ENCODE measurements at places on chromosomes 13 and 19.

- H3K4me1 ChIP-seq, result no peaks in the 10 kb centered on the region
- DNase-seq, result no peak
- H3K36me3 ChIP-seq, result no peaks in the 10 kb centered on the region
- H3K4me3 ChIP-seq, result no peak overlapping the region
These were observed 1101.9 kb downstream of the PCDH9 start for GRCh38 chr13:66128201-66128600.

GRCh38 chr13:100484702-100485101 lies 103.9 kb downstream of the GGACT start:
- no peak for DNase-seq
- H3K27me3 ChIP-seq, result no peaks in the 10 kb centered on the region
- H3K27ac ChIP-seq, result no peak overlapping the region

DNA sequence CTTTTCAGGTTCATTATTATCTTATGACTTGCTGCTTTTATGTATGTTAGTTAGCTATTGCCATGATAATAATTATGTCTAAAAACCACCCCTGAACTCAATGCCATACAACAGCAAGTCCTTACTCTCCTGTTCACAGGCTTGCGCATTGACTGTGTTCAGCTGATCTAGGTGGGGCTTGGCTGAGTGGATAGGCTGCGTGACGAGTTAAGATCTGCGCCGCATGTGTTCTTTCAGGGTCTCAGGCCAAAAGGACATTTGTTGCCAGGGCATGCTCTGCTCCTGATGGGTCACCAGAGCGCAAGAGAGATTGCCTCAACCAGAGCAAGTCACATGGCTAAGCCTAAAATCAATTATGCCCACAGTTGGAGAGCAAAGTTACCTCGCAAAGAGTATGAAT lies 859 bp downstream of the ZNF568 start:
- DNase-seq, result no peak
- peaks cover 17% of the 10 kb centered on the region for H3K4me1 ChIP-seq
- H3K4me3 ChIP-seq, result peak overlapping the region; percentile 76
- H3K36me3 ChIP-seq, result peaks cover 61% of the 10 kb centered on the region
- peak overlapping the region; percentile 93 for H3K27ac ChIP-seq
- no peaks in the 10 kb centered on the region for H3K27me3 ChIP-seq

DNA sequence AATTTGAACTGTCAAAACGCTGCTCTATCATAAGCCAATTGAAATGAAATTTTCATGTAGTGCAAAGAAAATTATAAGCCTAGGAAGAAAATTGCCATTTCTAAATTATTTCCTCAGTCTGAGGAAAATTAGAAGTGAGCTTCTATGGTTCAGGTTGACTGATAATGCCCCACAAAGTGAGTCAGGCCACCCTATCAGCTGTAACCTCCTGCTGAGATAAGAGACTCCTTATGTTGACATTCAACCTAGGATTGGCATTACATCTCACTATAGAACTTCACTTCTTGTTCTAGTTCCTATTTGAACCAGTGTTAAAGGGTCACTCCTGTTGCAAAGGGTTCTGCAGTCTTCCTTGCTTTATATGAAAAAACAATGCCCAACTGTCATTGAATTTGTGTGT lies 32.6 kb upstream of the RFC3 start:
- no peaks in the 10 kb centered on the region for H3K36me3 ChIP-seq
- DNase-seq, result no peak
- H3K27me3 ChIP-seq, result no peaks in the 10 kb centered on the region
- H3K27ac ChIP-seq, result no peak overlapping the region
- no peaks in the 10 kb centered on the region for H3K4me1 ChIP-seq

DNA sequence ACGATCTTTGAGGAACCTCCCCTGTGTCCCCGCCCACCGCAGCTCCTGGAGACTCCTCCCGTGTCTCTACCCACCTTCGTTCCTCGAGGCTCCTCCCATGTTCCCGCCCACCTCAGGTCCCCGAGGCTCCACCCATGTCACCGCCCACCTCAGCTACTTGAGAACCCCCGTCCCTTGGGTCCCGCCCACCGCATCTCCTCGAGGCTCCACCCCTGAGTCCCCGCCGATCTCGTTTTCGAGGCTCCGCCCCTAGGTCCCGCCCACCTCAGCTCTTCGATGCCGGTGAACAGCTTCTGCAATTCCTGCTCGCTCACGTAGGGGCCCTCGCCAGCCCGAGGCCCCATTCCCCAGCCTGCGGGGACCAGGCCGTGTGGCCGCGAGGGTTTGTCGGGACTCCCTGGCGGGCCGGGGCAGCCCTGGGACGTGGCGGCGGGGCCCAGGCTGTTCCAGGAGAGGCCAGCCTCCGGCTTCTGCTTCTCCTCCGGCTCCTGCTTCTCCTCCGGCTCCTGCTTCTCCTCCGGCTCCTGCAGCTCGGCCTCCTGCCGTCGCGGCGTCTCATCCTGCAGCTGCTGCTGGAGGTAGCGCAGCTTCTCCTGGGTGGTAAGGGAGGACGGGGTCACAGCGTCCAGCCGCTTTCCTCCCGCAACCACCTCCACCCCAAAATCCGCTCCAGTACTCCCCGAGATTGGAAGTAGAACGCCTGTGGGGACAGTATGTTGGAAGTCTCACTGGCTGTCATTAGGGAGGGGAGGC lies 16.7 kb downstream of the TSKS start:
- H3K4me3 ChIP-seq, result no peak overlapping the region
- no peak for DNase-seq
- no peaks in the 10 kb centered on the region for H3K27me3 ChIP-seq
- H3K27ac ChIP-seq, result no peak overlapping the region
- H3K4me1 ChIP-seq, result no peaks in the 10 kb centered on the region
- no peaks in the 10 kb centered on the region for H3K36me3 ChIP-seq

DNA sequence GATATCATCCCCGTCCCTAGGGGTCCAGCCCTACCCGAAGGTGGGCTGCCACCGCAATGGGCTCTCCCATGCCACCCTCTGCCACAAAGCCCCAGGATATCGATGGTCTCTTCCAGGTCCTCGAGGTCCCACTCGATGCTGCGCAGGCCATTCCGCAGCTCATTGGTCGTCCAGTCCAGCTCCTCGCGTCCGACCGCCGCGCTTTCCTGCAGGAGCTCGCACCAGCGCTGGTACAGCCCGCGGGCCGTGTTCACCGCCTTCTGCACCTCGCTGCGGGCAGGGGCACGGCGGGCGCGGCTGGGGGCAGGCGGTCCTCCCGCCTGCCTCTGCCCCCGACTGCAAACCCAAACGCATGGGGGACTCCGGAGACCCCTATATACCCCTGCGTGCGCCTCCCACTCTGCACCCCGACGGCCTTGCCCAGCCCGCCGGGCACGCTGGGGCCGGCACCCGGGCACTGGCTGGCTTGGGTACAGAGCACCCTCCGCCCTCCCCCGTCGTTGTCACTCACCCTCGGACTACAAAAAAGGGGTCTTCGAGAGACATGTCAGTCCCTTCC lies 468 bp downstream of the STX10 start:
- H3K4me3 ChIP-seq, result peak overlapping the region; percentile 94
- DNase-seq, result peak; percentile 82
- H3K27me3 ChIP-seq, result no peaks in the 10 kb centered on the region
- H3K27ac ChIP-seq, result peak overlapping the region; percentile 99
- H3K4me1 ChIP-seq, result no peaks in the 10 kb centered on the region
- H3K36me3 ChIP-seq, result peaks cover 6% of the 10 kb centered on the region

DNA sequence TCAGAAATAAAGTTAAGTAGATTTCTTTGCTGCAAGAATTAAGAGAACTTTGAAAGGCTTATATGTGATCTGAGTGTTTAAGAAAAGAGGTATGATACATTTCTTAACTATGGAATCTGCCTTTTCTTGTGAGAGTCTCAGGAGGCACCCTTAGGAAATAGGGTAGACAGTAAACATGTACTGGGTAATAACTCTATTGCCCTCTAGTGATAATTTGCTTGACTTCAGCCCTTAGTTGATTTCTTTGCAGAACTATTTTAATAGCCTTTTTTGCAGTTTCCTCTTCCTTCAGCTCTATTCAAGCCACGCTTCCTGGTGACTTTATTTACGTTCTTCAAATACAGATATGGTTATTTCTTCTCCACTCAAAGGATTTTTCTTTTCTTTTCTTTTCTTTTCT lies 37.0 kb upstream of the CCNA1 start:
- H3K27ac ChIP-seq, result no peak overlapping the region
- no peaks in the 10 kb centered on the region for H3K4me1 ChIP-seq
- DNase-seq, result no peak

GRCh38 chr13:82597747-82598146 lies 1284.5 kb downstream of the SLITRK1 start:
- H3K4me3 ChIP-seq, result no peak overlapping the region
- no peak for DNase-seq
- H3K36me3 ChIP-seq, result no peaks in the 10 kb centered on the region

DNA sequence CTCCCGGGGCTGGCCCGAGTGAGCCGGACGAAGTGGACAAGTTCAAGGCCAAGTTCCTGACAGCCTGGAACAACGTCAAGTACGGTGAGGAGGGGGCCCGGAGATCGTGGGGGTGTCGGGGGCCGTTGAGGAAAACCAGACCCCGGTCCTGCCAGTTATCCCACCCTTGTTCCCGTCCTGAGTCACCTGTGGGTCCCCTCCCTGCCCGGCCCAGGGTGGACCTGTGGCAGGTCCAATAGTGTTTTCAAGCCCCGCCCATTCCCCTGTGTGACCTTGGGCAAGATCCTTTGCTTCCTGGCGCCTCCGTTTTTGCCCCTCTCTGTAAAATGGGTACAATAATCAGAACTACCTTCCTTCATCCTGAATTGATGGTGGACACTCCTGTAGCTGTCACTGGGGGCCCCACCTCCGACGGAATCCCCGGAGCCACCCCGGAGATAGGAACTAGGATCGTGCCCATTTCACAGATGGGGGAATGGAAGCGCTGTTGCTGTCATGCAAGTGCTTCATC lies 593 bp downstream of the ATG4D start:
- no peak for DNase-seq
- H3K27me3 ChIP-seq, result no peaks in the 10 kb centered on the region
- peak overlapping the region; percentile 90 for H3K27ac ChIP-seq
- no peaks in the 10 kb centered on the region for H3K4me1 ChIP-seq
- peak overlapping the region; percentile 85 for H3K4me3 ChIP-seq

- no peak overlapping the region for H3K4me3 ChIP-seq
- H3K4me1 ChIP-seq, result no peaks in the 10 kb centered on the region
- H3K36me3 ChIP-seq, result no peaks in the 10 kb centered on the region
- H3K27ac ChIP-seq, result no peak overlapping the region
- no peaks in the 10 kb centered on the region for H3K27me3 ChIP-seq
These were observed 456.0 kb downstream of the TBC1D4 start for GRCh38 chr13:75025956-75026355.

- H3K27ac ChIP-seq, result peak overlapping the region; percentile 92
- DNase-seq, result no peak
- H3K4me3 ChIP-seq, result peak overlapping the region; percentile 86
- peaks cover 31% of the 10 kb centered on the region for H3K4me1 ChIP-seq
- peaks cover 12% of the 10 kb centered on the region for H3K27me3 ChIP-seq
These were observed 589 bp downstream of the R3HDM4 start for GRCh38 chr19:912181-913079.

GRCh38 chr19:29704562-29705558 lies 10.2 kb downstream of the C19orf12 start:
- H3K27me3 ChIP-seq, result no peaks in the 10 kb centered on the region
- no peaks in the 10 kb centered on the region for H3K4me1 ChIP-seq
- H3K36me3 ChIP-seq, result peaks cover 49% of the 10 kb centered on the region
- no peak overlapping the region for H3K4me3 ChIP-seq

- H3K27ac ChIP-seq, result peak overlapping the region; percentile 96
- peak; percentile 60 for DNase-seq
- H3K27me3 ChIP-seq, result no peaks in the 10 kb centered on the region
- H3K4me1 ChIP-seq, result peaks cover 6% of the 10 kb centered on the region
- no peaks in the 10 kb centered on the region for H3K36me3 ChIP-seq
These were observed 51.6 kb downstream of the RFX2 start for GRCh38 chr19:6058518-6059201.

- H3K27ac ChIP-seq, result no peak overlapping the region
- H3K27me3 ChIP-seq, result peaks cover 24% of the 10 kb centered on the region
- no peak for DNase-seq
- no peaks in the 10 kb centered on the region for H3K36me3 ChIP-seq
These were observed 8.8 kb upstream of the TNFSF9 start for GRCh38 chr19:6521718-6522646.

DNA sequence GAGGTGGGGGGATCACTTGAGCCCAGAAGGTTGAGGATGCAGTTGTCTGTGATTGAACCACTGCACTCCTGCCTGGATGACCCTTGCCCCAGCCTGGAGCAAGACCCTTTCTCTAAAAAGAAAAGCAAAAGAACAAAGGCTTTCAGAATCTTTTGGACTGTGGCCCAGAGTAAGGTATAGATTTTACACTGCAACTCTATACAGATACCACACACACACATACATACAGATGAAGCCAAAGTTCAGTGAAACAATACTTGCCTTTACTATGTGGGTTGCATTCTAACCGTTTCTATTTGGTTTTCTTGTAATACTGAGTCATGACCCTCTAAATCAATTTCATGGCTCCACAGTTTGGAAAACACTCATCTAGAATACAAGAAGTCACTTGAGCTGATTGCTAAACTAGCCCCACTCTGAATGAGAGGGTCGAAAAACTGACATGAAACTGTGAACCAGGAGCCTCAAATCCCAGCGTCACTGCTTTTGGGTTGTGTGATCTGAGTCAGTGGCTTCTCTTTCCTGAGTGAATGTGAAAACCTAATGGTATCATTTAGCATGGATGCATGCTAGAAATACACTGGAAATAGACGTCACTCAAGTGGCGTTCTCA lies 756.1 kb downstream of the UQCRFS1 start:
- no peaks in the 10 kb centered on the region for H3K36me3 ChIP-seq
- no peak overlapping the region for H3K27ac ChIP-seq
- no peaks in the 10 kb centered on the region for H3K27me3 ChIP-seq
- no peak for DNase-seq
- no peak overlapping the region for H3K4me3 ChIP-seq

GRCh38 chr13:90968166-90968904 lies 379.2 kb upstream of the MIR17HG start:
- no peaks in the 10 kb centered on the region for H3K4me1 ChIP-seq
- no peak overlapping the region for H3K27ac ChIP-seq
- H3K36me3 ChIP-seq, result no peaks in the 10 kb centered on the region
- no peak for DNase-seq
- H3K4me3 ChIP-seq, result no peak overlapping the region
- no peaks in the 10 kb centered on the region for H3K27me3 ChIP-seq

DNA sequence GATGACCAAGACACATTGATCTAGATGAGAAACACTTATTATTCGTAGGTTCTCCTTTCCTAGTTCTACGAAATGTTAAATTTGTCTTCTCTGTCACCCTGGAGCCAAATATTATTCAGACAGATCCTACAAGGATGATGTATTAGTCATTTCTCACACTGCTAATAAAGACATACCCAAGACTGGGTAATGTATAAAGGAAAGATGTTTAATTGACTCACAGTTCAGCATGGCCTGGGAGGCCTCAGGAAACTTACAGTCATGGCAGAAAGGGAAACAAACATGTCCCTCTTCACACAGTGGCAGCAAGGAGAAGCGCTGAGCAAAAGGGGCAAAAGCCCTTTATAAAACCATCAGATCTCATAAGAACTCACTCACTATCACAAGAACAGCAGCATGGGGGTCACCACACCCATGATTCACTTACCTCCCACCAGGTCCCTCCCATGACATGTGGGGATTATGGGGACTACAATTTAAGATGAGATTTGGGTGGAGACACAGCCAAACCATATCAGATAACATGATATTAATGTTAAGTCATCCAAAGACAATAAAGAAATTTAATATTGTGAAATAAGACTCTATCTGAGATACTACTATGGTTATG lies 1248.8 kb upstream of the SLC10A2 start:
- no peaks in the 10 kb centered on the region for H3K36me3 ChIP-seq
- H3K4me1 ChIP-seq, result no peaks in the 10 kb centered on the region
- H3K4me3 ChIP-seq, result no peak overlapping the region
- no peak overlapping the region for H3K27ac ChIP-seq
- no peak for DNase-seq
- H3K27me3 ChIP-seq, result no peaks in the 10 kb centered on the region

Measured in tibial artery (tissue), 4 donors.